ENCODE measurements at places on chromosomes 6 and 20.
A peak's percentile ranks its signal among the peaks of the same experiment; 100 is the strongest.

- DNase-seq: no peak
Observed at GRCh38 chr6:73329201-73329600, 24.9 kb downstream of the DPPA5 start.

DNA sequence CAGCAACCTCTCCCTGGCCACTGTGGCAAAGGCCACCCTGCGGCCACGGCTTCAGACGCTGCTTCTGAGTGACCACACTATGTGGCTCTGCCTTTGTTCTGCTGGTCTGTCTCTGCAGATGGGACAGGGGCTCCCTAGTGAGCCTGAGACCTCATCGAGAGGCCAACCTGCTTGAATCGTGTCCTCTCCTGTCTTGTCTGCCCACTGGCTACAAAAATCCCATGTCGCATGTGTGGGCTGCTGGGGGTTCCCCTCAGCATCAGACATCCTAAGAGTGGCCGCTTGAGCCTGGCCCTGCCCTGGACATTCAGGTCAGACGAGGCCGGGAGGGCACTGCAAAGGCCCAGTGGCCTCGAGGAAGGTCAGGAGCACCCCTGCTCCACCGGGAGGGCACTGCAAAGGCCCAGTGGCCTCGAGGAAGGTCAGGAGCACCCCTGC, 222.9 kb downstream of the DLL1 start:
- no peak for DNase-seq

- peak; percentile 60 for DNase-seq
Observed at GRCh38 chr6:106324726-106325335, 729 bp downstream of the ATG5 start.

DNA sequence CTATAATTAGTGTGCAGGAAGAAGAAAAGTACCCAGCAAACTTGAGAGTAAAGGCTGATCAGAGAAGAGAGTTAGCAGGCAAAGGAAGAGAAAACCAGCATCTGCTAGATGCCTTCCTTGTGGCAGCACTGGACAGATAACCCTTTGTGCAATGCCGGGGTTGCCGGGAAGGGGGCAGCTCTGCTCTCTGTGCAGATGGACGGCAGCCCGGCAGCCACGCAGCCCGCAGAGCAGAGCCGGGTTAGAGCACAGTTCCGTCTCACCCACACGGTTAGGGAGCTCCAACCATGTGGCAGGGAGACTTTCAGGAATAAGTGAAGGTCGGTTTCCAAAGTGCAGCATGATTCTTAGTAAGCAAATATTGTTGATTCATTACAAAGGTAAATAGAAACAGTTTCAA, 80.0 kb upstream of the RPS6KA2 start:
- peak; percentile 72 for DNase-seq

- DNase-seq: peak; percentile 19
Observed at GRCh38 chr6:53717566-53717965, 52.0 kb upstream of the KLHL31 start.

DNA sequence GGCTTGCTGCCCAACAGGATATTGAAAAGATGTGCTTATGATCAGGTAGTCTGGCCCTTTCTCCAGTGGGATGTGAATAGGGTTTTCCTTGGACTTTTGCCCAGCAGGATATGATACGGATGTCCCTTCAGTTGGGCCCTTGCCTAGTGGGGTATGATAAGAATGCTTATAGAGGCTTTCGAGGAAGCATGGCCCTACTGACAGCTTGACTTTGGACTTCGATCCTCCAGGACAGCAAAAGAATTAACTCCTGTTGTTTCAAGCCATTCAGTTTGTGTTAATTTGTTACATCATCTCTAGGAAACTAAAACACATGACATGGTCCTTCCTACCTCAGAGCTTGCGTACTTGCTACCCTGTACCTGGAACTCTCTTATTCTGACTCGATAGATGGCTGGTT, 9.7 kb upstream of the ZNF334 start:
- DNase-seq: no peak

DNA sequence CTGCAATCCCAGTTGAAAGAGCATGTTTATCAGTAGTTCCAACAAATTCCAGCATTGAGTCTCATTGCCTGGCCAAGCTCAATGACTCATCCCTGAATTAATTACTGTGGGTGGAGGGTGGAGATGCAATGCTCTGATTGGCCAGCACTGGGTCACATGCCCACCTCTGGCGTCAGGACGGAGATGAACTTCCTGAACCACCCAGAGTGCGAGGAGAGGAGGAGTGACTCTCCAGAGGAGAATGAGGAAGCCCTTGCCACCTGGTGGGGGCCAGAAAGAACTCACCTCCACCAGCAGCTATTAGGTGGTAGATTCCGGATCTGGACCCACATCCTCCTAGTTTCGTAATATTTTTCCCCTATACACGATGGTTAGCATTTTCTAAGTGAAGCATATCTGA, 283.9 kb downstream of the TBC1D7 start:
- peak; percentile 89 for DNase-seq

- DNase-seq: no peak
Observed at GRCh38 chr6:45209762-45210161, 118.4 kb upstream of the RUNX2 start.

DNA sequence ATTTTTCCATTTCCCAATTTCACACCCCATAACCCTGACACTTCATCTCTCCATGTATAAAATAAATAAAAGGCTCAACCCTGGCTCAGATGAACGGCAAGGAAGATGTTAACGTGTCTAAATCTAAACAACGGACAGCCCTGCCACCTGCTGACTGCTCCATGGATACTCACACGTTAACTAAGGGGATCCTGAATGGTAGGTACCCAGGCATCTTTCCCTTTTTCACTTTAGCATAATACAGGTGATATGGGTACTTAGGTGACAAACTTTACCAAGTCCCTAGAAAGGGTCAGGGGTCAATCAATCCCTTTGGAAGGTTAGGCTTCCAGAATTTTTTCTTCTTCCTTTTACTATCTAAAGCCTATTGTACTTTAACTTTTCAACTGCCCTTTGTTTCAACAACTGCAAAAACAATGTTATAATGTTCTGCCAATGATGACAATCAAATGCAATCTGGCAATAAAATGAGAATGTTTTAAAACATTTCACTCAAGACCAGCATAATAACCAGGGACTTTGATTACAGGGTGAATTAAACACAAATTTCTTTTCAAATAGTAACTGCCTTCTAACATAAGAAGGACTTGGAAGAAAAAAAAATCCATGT, 52.4 kb upstream of the IPCEF1 start:
- DNase-seq: no peak

Measured in OCI-M1 (cell line).